Keratinocyte (primary cell): ENCODE measurements at places on chromosomes 1 and 21. TPM values are rescaled to one million over a fixed set of nuclear protein-coding genes. Genes with fewer than 3 reads are reported as not detected.

SELL gene
- 0.03 to 0.08 TPM in 2 of 3 replicates, not detected in the other for polyA plus RNA-seq

EXTL1 gene
- polyA plus RNA-seq: 0.11 to 0.13 TPM in 2 of 3 replicates, not detected in the other

FNDC5 gene
- not detected in 3 replicates for polyA plus RNA-seq

PLEKHA6 gene
- polyA plus RNA-seq: 1.5 to 3.4 TPM (median 1.6 TPM) in 3 replicates

LAMC1 gene
- polyA plus RNA-seq: 40.9 to 76.4 TPM (median 66.6 TPM) in 3 replicates
